ENCODE measurements at places on chromosomes 2 and 18. TPM values are rescaled to one million over a fixed set of nuclear protein-coding genes. Genes with fewer than 3 reads are reported as not detected.
A peak's percentile ranks its signal among the peaks of the same experiment; 100 is the strongest.

- H3K4me3 ChIP-seq, result no peak overlapping the region
- H3K27ac ChIP-seq, result peak overlapping the region; percentile 15
- no peak for DNase-seq
- H3K27me3 ChIP-seq, result no peaks in the 10 kb centered on the region
Measured at GRCh38 chr18:29157905-29158304, 981.0 kb upstream of the CDH2 start.

GRCh38 chr18:13051950-13052349 is 60.8 kb downstream of the CEP192 start:
- H3K27ac ChIP-seq, result no peak overlapping the region
- DNase-seq, result no peak
- H3K27me3 ChIP-seq, result no peaks in the 10 kb centered on the region
- H3K36me3 ChIP-seq, result peaks cover 34% of the 10 kb centered on the region
- H3K4me1 ChIP-seq, result no peaks in the 10 kb centered on the region

DNA sequence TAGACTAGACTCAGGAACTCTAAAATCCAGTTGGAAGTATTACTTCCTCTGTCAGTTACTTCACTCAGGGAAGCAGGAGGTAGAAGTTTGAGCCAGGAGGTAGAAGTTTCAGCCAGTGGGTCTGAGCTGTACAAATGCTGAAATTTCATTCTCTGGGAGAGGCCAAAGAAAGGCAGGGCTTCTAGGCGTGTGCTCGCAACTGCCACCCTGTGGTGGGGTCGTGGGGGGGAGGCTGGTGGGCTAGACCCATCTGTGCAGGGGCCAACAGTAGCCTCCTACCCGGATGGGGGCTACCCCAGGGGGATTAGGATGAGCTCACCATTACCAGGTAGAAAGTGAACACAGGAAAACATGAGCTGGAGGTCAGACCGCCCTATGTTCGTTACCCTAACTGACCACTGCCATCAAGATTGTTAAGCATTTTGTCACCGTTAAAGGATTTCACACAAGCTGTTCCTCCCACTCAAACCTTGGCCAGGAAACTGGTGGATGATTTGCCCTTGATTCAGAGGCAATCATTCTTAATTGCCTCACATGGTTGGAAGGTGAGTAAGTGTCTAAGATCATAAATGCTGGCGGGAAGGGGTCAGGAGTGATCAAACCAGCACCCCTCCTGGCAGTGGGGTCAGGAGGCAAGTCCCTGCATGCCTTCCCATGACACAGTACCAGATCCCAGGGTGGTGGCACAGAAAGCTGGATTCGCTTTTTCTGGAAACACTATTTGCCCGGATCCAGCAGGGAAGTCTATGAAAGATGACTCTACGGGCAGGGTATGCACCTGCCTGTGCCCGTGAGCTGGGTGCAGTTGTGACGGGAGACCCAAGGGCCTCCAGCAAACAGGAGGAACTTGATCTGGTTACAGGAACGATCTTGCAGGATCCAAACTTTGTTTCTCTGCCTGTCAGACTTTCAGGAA is 5.2 kb upstream of the FHL2 start:
- peak overlapping the region; percentile 83 for H3K27ac ChIP-seq
- H3K36me3 ChIP-seq, result no peaks in the 10 kb centered on the region
- peak overlapping the region; percentile 13 for H3K4me3 ChIP-seq
- DNase-seq, result peak; percentile 93
- peaks cover 30% of the 10 kb centered on the region for H3K4me1 ChIP-seq

Gene LYG1
- 3.8 TPM for total RNA-seq

GRCh38 chr2:201647431-201647830 is 4.1 kb upstream of the TMEM237 start:
- H3K36me3 ChIP-seq, result no peaks in the 10 kb centered on the region
- no peak overlapping the region for H3K4me3 ChIP-seq
- no peak for DNase-seq
- H3K4me1 ChIP-seq, result peaks cover 10% of the 10 kb centered on the region
- no peak overlapping the region for H3K27ac ChIP-seq

- H3K4me3 ChIP-seq, result no peak overlapping the region
- H3K36me3 ChIP-seq, result no peaks in the 10 kb centered on the region
- H3K4me1 ChIP-seq, result no peaks in the 10 kb centered on the region
- no peaks in the 10 kb centered on the region for H3K27me3 ChIP-seq
- no peak overlapping the region for H3K27ac ChIP-seq
- DNase-seq, result no peak
Measured at GRCh38 chr18:7645756-7646155, 78.6 kb downstream of the PTPRM start.

DNA sequence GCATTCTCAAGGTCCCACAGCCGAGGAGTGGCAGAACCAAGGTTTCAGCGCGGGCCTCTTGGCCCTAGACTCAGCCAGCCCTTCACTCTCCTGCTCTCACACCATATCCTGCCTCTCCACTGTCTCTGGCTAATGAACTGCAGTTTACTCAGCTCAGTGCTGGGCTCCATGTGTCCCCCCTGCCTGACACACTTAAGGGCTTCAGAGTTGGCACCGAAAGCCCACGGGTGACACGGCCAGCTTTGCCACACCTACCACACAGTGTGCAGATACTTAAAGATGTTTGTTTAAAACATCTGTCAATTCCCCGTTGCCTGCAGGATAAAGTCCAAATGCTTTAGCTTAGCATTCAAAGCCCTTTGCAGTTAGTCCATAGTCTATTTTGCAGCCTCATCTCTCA is 241.2 kb downstream of the SEPTIN10 start:
- H3K27ac ChIP-seq, result no peak overlapping the region
- H3K4me1 ChIP-seq, result no peaks in the 10 kb centered on the region
- H3K27me3 ChIP-seq, result peaks cover 9% of the 10 kb centered on the region
- no peak overlapping the region for H3K4me3 ChIP-seq
- DNase-seq, result no peak

Gene CTAGE1
- total RNA-seq, result not detected

Gene KCNJ3
- total RNA-seq, result not detected

GRCh38 chr18:31098878-31099277 is 3.3 kb downstream of the DSC2 start:
- no peak overlapping the region for H3K27ac ChIP-seq
- peaks cover 31% of the 10 kb centered on the region for H3K4me1 ChIP-seq
- H3K4me3 ChIP-seq, result 0 out of 2 replicates have a peak overlapping the region, but pooled peaks have one; percentile 82
- H3K36me3 ChIP-seq, result no peaks in the 10 kb centered on the region
- H3K27me3 ChIP-seq, result no peaks in the 10 kb centered on the region
- DNase-seq, result no peak

DNA sequence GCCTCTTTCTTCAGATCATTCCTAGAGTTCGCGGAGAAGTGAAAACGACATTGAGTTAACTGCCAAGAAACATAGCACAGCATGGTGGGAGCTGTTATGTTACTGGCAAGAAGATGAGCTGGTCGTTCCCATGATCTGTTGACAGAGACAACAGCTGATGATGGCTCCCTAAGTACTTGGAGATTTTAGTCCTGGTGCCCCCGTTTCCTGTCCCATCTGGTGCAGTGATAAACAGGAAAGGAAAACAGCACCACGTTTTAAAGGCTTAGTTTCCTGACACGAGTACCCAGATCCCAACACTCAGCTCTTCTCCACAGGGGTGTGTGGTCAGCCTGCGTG is 56.4 kb upstream of the KCNG2 start:
- no peaks in the 10 kb centered on the region for H3K27me3 ChIP-seq
- H3K4me1 ChIP-seq, result no peaks in the 10 kb centered on the region
- no peak overlapping the region for H3K4me3 ChIP-seq
- no peak overlapping the region for H3K27ac ChIP-seq
- H3K36me3 ChIP-seq, result peaks cover 20% of the 10 kb centered on the region
- DNase-seq, result no peak

Gene C2orf49
- total RNA-seq, result 17.2 TPM

GRCh38 chr2:226652369-226652768 is 147.3 kb downstream of the IRS1 start:
- no peaks in the 10 kb centered on the region for H3K27me3 ChIP-seq
- peak; percentile 98 for DNase-seq
- no peak overlapping the region for H3K4me3 ChIP-seq
- peaks cover 67% of the 10 kb centered on the region for H3K4me1 ChIP-seq
- H3K36me3 ChIP-seq, result no peaks in the 10 kb centered on the region
- peak overlapping the region; percentile 98 for H3K27ac ChIP-seq

GRCh38 chr2:28869494-28870145 is 489 bp downstream of the TRMT61B start:
- peaks cover 10% of the 10 kb centered on the region for H3K4me1 ChIP-seq
- H3K27ac ChIP-seq, result peak overlapping the region; percentile 54
- DNase-seq, result no peak

DNA sequence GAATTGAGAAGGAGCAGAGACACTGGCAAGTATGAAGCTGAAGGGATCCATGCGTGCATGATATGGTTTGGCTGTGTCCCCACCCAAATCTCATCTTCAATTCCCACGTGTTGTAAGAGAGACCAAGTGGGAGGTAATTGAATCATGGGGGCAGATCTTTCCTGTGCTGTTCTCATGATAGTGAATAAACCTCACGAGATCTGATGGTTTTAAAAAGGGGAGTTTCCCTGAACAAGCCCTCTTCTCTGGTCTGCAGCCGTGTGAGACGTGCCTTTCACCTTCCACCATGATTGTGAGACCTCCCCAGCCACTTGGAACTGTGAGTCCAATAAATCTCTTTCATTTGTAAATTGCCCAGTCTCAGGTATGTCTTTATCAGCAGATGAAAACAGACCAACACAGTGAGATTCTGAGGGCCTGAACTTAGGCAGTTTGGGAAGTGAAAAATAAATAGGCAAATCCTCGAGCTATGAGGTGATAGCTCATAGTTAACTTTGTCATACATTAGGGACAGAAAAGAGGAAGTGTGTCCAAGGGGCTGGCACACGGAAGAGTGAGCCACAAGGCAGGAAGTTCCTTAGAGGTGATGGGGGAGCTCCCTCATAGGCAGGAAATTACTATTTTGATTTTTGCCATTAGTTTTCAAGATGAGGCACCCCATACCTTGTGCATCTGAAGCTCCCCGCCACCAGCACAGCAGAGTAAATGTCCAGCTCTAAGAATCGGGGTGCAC is 658.8 kb upstream of the ID2 start:
- H3K27me3 ChIP-seq, result no peaks in the 10 kb centered on the region
- H3K27ac ChIP-seq, result no peak overlapping the region
- no peaks in the 10 kb centered on the region for H3K4me1 ChIP-seq
- no peaks in the 10 kb centered on the region for H3K36me3 ChIP-seq

Gene IL1R2
- 0.52 TPM for total RNA-seq

- H3K4me1 ChIP-seq, result no peaks in the 10 kb centered on the region
- H3K27ac ChIP-seq, result no peak overlapping the region
Measured at GRCh38 chr18:45066210-45066609, 385.5 kb downstream of the SETBP1 start.
